CD14-positive monocyte (primary cell): ENCODE measurements at places on chromosomes 7 and 10. TPM values are rescaled to one million over a fixed set of nuclear protein-coding genes. Genes with fewer than 3 reads are reported as not detected.

The HYAL4 gene
- polyA plus RNA-seq, result not detected

The CASTOR2 gene
- polyA plus RNA-seq, result 2.1 and 2.4 TPM in 2 replicates

DNA sequence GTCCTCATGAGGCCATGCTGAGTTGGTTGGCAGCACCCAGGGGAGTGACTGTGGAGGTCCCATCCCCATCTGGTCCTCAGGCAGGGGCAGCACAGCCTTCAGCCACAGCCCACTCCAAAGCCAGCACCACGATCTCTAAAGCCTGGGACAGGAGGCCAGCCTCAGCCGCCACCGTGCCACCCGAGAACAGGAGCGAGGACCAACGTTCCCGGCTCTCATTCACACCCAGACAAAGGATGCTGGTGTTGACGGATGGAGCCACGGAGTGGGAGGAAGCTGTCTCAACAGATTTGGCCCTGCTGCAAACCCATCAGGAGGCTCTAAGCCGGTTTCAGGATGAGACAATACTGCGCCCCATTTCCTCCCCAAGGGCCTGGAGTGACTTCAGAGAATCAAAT, 42.7 kb upstream of the PPP2R2D start:
- DNase-seq, result no peak
- no peaks in the 10 kb centered on the region for H3K36me3 ChIP-seq
- no peaks in the 10 kb centered on the region for H3K27me3 ChIP-seq
- no peak overlapping the region for H3K27ac ChIP-seq
- H3K4me1 ChIP-seq, result no peaks in the 10 kb centered on the region

The RET gene
- polyA plus RNA-seq, result 0.08 TPM

DNA sequence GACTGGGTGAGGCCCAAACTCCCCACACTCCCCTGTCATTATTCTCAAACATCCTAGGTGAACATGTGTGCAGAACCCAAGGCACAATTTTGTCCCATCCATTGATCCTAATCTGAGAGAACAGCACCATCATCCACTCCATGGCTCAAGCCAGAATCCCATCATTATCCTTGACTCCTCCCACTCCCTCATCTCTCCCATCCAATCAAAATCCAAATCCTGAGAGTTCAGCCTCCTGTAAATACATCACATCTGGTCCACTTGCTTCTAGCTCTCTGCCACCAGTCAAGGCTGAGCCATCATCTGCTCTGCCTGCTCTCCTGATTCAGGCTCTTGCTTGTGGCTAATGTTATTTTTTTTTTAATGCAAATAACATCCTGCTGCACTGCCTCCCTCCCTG, 75.9 kb upstream of the SLF2 start:
- H3K27me3 ChIP-seq, result peaks cover 41% of the 10 kb centered on the region
- H3K4me3 ChIP-seq, result no peak overlapping the region
- DNase-seq, result no peak
- H3K36me3 ChIP-seq, result no peaks in the 10 kb centered on the region
- no peak overlapping the region for H3K27ac ChIP-seq
- H3K4me1 ChIP-seq, result no peaks in the 10 kb centered on the region

The NME8 gene
- 4.8 TPM for polyA plus RNA-seq

DNA sequence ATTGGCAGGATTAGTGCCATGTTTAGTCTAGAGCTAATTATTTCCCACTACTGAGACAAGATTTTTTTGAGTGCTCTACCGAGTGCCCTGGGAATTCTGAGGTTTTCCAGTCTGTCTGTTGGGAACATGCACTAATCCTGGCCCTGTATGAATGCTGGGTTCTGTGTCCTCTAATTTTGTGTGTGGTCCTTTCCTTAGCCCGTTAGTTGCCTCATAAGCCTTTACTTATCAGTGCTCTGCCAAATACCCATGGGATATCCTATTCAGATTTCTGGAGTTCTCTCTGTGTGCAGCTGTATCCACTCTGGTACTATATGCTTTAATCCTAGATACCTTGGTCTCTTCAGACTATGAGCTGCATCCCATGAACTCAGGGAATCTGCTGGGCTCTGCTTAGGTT, 13.1 kb downstream of the CSGALNACT2 start:
- H3K4me1 ChIP-seq, result peaks cover 17% of the 10 kb centered on the region
- DNase-seq, result no peak
- H3K27me3 ChIP-seq, result no peaks in the 10 kb centered on the region
- H3K36me3 ChIP-seq, result peaks cover 5% of the 10 kb centered on the region

The FUOM gene
- polyA plus RNA-seq, result 56.8 TPM

DNA sequence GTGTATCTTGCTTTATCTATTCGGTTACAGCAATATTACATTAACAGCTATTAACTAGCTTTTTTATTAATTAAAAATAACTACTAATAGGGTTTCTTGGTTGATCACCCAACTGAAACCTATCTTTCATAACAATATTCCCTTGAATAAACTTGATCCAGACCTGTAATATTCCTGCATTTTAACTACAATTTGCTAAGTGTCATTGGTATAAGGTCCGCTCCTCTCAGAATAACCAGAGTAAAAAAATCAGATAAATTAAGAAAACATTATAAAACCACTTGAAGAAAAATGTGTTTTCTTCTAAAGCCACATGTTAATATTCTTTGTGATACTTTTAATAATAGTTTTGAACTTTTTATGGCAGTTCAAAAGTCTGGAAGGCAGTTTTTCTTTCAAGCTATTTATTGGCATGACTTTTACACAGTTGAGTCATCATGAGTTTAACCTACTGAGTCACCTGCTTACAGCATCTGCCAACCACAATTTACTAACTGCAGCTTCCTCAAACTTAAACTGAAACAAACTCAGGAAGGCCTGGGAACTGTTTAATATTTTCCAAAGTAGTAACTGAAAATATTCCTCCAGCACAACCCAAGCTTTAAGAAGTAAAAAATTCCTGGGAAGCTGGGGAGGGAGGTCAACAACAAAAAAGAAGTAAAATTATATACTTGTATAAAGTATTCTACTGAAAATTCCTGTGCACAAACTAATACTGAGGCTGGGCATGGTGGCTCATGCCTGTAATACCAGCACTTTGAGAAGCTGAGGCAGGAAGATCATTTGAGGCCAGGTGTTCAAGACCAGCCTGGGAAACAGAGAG, 103.2 kb downstream of the NRBF2 start:
- peak overlapping the region; percentile 35 for H3K4me3 ChIP-seq
- DNase-seq, result peak; percentile 92

- H3K27me3 ChIP-seq, result peaks cover 5% of the 10 kb centered on the region
- H3K27ac ChIP-seq, result no peak overlapping the region
- no peaks in the 10 kb centered on the region for H3K36me3 ChIP-seq
These were observed 173.3 kb downstream of the LSM5 start for GRCh38 chr7:32316839-32317238.

DNA sequence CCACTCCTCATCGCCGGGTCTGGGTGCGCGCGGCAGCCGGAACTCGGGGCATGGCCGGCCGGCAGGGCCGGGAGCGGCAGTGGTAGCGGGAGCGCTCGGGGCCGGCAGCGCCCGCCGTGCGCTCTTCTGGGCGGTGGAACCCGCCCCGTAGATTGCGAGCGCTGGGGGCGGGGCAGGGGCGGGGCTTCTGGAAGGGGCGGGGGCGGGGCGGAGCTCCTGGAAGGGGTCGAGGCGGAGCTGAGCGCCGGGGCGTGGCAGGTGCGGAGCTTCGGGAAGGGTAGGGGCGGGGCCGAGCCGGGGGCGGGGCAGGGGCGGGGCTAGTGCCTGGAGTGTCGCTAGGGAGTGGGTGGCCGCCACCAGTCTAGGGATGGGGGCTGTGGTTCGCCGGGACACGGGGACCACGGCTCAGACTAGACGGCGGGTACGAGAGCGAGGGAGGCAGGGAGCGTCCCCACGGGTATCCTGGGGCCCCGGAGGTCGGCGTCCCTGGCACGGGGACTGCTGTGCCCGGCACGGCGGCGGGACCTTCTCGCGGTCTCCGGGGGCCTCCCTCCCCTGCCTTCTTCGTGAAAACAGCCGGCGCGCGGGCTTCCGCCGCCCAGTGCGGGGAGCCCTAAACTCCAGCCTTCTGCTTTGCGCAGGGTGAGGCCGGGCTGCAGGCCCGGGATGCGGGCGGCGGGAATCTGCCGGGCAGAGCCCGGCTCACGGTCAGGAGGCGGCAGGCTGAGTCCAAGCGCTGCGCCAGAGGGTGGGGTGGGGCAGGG, at the start of gene STK32C:
Gene STK32C, minus strand, starts transcription at position 128 of the 764 bp plus-strand sequence. Its CDS starts 117 bp downstream, at position 11.
- peak within 1 kb of the TSS; percentile 56 for H3K27ac ChIP-seq
- peaks cover 16% of the 10 kb centered on the region for H3K4me1 ChIP-seq
- peak within 1 kb of the TSS; percentile 69 for H3K4me3 ChIP-seq
- H3K27me3 ChIP-seq, result peaks cover 33% of the 10 kb centered on the region

GRCh38 chr10:113735913-113736312, 15.6 kb upstream of the PLEKHS1 start:
- no peak overlapping the region for H3K27ac ChIP-seq
- no peak overlapping the region for H3K4me3 ChIP-seq
- H3K4me1 ChIP-seq, result no peaks in the 10 kb centered on the region
- no peaks in the 10 kb centered on the region for H3K36me3 ChIP-seq
